8988T (cell line): ENCODE measurements at places on chromosomes 1 and 21.

- DNase-seq = no peak
Observed at GRCh38 chr1:44037154-44037553, 5.9 kb upstream of the SLC6A9 start.

DNA sequence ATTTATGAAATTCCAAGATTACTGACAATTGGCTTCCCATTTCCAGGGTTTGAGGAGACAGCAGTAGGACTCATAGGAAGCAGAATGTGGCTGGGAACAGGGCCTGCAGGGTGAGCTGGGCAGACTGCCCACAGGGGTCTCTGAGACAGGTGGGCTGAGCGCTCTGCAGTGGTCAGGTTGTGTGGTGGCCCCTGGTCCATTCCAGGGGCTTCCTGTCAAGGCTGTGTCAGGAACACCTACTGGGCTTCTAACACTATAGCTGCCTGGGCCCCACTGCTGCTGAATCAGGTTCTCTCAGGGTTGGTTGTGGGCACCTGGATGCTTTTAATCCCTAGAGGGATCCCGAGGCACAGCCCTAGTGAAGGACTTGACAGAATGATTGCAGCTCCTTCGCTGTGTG is 72.1 kb downstream of the BACE2 start:
- DNase-seq = no peak

GRCh38 chr1:160375788-160376524 is 9.1 kb downstream of the NHLH1 start:
- DNase-seq = no peak

DNA sequence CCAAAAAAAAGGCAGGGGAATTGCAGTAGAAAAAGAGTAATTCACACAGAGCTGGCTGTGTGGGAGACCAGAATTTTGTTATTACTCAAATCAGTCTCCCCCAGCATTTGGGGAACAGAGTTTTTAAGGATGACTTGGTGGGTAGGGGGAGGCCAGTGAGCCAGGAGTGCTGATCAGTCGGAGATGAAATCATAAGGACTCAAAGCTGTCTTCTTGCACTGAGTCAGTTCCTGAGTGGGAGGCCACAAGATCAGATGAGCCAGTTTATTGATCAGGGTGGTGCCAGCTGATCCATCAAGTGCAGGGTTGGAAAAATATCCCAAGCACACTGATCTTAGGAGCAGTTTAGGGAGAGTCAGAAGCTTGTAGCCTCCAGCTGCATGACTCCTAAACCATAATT is 23.7 kb upstream of the EDARADD start:
- DNase-seq = no peak

- peak; percentile 19 for DNase-seq
Observed at GRCh38 chr1:232538224-232538942, 91.5 kb downstream of the SIPA1L2 start.

DNA sequence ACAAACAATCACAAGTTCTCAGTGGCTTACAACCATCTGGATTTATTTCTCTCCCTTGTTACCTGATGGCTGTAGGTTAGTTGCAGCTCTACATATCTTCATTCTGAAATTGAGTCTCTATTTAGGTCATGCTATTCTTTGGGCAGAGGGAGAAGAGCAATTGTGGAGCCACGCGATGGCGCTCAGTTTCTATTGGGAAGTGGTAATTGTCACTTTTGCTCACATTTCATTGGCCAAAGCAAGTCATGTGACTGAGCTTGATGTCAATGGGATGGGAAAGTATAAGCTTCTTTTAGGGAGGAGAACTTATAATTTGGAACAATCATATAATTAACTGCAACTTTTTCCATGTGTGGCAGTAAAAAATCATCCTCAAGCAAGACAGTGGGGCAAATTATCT is 166.5 kb downstream of the LMO4 start:
- DNase-seq = no peak

GRCh38 chr1:43373066-43373940 is 5.5 kb upstream of the ELOVL1 start:
- no peak for DNase-seq

GRCh38 chr1:18641005-18641941 is 10.6 kb downstream of the PAX7 start:
- no peak for DNase-seq

- DNase-seq = no peak
Observed at GRCh38 chr1:37372302-37372701, 102.1 kb upstream of the ZC3H12A start.

DNA sequence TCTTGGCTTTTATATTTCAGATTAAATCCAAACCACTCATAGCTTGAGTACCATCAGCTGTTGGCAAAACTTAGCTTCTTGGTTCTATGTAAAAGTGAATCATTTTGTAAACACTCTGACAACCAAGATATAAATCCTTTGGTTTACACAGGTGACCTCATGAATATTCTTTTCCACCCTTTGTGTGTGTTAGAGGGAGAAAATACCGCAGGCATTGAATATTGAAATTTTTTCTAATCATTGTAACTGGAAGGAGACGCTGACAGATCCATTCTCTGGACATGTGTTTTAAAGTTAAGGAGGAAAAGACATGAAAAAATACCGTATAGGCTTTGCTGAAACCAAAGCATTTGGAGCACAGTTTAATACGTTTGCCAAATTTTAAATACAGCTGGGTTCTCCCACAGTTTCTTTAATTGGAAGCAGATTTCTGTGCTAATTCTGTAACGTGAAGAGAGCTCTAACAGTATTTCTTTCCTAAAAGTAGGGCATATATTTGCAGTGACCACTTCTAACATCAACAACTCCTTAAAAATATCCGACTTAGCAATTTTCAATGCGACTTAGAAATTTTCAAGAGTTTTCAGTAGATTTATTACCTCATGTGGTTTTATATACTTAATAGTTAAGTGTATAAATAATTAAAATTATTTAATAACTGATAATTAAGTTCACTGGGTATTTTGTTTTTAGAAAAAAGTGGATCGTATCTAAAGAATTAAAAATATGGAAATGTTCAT is 388.2 kb downstream of the USP25 start:
- no peak for DNase-seq

- no peak for DNase-seq
Observed at GRCh38 chr21:37259426-37259825, 7.7 kb downstream of the VPS26C start.

- DNase-seq = no peak
Observed at GRCh38 chr1:244449936-244450508, 1.7 kb downstream of the ADSS2 start.

GRCh38 chr1:85822696-85823095 is 114.5 kb upstream of the ZNHIT6 start:
- DNase-seq = no peak

DNA sequence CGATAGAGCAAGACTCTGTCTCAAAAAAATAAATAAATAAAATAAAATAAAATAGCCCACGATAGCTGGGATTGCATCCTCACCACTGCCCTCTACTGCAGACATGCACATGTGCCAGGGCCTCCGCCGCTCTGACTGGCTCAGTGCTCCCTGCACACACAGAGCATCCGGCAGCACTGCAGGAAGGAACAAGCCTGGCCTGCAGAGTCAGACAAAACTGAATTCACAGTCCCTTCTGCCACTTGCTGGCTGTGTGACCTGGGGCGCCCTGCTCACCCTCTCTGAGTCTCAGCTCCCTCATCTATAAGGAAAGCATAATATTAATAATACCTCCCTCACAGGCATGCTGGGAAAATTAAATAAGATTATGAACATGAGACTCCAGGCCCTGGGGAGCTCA is 35.4 kb downstream of the CSMD2 start:
- no peak for DNase-seq

DNA sequence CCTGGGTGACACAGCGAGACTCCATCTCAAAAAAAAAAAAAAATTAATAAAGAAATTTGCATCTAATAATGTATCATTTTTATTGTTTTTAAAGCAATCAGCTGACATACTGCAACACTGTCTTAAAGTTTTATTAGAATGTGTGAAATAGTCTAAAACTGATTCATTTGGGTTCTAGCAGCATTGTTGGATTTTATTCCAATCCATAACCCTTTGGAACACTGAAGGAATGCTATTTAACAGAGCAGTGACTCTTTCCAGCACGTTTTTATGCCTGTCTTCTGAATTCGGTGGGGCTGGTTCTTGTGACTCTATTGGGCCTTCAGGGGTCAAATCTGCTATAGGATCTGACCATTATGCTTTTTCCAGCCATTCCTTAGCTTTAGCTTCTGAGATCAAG is 18.2 kb upstream of the FMO4 start:
- no peak for DNase-seq

- DNase-seq = no peak
Observed at GRCh38 chr1:189752461-189752995, 725.1 kb downstream of the BRINP3 start.

DNA sequence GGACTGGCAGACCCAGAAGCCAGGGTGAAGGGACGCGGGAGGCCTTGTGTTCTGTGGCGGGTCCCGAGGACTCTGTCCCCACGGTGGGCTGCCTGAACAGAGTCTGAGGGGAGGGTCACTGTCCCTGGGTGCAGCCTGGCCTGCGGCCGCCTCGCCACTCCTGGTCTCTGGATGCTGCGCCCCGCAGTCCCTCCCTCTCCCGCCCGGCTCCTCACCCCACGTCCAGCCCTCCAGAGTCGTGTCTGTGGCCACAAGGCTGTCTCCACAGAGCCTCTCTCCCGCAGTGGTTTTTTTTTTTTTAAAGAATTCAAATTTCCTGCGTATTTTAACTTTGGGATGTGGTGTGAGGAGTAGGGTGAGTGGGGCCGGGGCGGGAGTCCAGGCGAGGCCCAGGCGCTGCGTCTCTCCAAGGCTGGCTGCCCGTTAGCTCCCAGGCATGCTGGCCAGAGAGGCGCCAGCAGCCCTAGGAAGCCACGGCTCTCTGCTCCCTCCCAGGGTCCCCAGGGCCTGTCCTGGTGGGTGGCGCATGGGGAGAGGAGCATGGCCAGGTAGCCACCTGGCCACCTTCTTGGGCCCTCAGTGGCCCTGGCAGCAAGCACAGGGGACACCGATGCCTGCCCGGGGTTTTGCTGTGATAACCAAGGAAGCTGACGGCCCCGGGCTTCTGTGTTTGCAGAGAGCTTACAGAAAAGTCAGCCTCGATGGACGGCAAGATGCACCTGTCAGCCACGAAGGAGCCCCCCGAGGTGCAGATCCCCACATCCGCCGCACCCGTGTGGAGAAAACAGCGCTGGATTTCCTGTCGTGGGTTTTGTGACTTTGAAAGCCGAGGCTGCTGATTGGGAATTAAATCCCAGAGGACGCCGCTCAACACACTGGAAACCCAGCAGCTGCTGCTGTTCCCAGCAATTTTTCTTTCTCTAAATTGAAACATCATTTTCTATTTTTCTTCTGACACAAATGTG is 72.8 kb downstream of the MORN1 start:
- no peak for DNase-seq

DNA sequence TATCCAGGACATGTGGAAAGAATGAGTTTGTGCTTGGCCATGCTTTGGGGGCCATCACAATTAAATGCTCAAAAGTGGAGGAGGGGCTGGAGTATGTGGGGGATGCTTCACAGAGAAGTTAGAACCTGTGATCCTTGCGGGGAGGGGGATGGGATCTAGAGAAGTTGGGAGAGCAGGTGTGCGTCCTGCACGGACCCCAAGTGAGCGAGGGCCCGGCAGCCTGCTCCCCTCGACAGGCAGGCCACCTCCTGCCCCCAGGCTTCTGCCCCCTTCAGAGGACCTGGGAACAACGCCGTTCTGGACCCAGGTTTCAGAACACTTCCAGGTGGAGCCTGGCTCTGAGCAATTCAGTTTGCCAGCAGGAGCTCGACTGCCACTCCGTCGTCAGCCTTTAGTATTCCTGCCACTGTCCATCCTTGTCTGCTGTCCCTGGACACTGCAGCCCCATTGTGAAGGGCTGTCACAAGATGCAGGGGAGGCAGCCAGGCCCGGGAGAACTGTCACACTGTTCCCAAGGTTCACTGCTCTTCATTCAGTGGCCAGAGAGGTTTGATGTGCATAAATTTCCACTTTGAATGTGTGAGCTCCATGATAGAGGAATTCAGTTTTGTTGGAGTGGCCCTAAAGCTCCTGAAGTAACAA is 112.2 kb downstream of the DHRS3 start:
- DNase-seq = no peak

- no peak for DNase-seq
Observed at GRCh38 chr21:27804515-27804914, 837.6 kb upstream of the ADAMTS5 start.

DNA sequence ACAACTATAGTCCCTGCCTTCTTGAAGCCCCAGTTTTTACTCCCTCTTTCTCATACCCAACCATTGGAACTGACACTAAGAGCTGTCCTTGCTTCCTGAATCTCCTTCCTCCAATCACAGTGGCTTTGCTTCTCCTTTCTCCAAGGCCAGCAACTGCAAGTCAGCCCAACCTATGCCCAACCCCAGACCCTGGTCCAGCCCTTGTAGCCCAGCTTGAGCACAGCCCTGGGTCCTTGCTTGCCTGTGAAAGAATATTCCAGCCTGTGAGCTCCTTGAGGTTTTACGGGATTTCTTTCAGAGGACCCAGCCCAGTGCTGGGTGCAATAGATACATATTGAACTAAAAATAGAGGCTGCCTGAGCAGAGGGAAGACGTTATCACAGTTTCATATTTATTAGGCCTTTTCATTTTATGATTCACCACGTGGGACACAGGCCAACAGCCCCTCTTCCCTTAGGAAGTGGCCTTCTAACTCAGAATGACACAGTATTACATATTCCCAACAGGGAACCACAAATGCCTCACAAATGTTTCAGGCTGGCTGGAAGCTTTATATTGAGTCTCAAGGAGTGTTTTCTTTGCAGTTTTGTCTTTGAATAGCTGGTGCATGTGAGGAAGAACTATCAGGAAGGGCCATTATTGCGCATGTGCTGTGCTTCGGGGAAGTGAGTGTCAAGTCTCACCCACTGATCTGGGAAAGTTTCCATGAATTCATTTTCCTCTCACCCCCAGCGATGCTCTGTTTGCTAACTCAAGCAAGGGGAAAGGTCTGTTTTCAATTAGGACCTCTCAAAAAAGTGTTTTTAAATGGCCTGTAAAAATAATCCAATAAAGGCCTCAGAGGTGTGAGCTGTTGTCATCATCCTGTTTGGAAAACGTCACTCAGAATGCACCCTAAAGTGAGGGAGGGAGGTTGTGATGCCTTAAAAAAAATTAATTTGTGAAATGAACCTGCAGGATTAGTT is 92.3 kb upstream of the NFIA start:
- DNase-seq = no peak

- no peak for DNase-seq
Observed at GRCh38 chr1:36765785-36766300, 268.5 kb downstream of the GRIK3 start.

GRCh38 chr1:30607723-30608122 is 115.7 kb downstream of the MATN1 start:
- no peak for DNase-seq

GRCh38 chr1:14135070-14135469 is 435.1 kb downstream of the PRDM2 start:
- DNase-seq = no peak

DNA sequence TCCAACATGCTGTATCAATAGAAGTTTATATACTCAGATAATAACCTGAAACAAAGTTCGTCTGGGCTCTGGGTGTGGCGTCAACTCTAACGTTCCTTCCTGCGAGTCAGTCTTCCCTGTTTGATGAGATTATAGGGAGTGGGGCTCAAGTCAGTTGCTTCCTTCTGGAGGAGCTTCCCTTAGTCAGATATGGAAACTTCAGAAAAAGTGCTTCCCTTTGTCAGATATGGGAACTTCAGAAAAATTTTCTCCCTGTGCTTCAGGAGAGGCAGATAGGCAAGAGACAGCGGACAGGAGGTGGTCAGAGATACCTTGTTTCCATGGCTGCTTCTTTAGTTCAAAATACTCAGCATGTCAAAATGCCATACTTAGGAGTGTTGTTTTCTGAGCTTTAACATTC is 51.1 kb upstream of the PRDX6 start:
- no peak for DNase-seq
